ENCODE measurements at places on chromosomes 1 and 21.

- DNase-seq: no peak
These were observed 35.1 kb upstream of the RGS7 start for GRCh38 chr1:241391926-241392710.

GRCh38 chr1:156376958-156377919 is 8.2 kb downstream of the RHBG start:
- no peak for DNase-seq

DNA sequence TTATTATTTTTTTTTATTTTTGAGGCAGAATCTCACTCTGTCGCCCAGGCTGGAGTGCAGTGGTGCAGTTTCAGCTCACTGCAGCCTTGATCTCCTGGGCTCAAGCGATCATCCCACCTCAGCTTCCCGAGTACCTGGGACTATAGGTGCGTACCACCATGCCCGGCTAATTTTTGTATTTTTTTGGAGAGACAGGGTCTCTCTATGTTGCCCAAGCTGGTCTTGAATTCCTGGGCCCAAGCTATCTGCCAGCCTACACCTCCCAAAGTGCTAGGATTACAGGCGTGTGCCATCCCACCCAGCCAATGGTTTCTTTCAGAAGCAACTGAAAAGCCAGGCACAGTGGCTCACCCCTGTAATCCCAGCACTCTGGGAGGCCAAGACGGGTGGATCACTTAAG is 2.3 kb downstream of the KRTCAP2 start:
- no peak for DNase-seq

GRCh38 chr1:89633800-89634625 is 1.1 kb downstream of the LRRC8C start:
- DNase-seq: peak; percentile 71

DNA sequence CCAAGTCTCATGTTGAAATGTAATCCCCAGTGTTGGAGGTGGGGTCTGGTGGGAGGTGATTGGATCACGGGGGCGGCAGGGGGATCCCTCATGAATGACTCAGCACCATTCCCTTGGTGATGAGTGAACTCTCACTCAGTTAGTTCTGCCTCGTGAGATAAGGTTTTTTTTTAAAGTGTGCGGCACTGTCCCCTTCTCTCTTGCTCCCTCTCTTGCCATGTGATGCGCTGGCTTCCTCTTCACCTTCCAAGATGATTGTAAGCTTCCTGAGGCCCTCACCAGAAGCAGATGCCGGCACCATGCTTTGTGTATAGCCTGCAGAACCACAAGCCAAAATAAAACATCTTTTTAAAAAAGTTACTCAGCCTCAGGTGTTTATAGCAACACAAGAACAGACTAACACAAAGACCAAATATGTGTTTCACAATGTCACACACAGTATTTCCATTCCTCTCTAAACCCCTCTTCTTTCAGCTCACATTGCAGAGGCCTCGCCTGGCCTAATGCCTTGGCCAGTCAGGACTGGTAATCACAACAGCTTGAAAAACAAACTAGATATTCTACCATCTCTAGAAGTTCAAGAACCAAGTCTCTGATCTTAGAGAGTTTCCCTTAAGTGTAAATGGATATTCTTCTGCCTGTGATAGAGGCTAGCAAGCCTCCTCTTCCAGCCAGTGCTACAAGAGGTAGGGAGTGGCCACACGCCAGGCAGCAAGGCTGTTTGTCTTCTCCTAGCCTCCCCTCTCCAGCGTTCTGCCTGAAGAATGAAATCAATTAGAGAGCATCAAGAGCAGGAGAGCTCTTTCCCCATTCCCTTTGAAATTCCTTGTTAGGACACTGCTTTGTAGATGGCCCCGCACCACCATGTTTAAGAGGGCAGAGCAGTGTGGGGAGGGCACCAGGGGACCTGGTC is 19.6 kb upstream of the RAP1A start:
- DNase-seq: no peak

- DNase-seq: no peak
These were observed 78.0 kb downstream of the NID1 start for GRCh38 chr1:235986869-235987268.

- no peak for DNase-seq
These were observed 115.0 kb upstream of the SMYD2 start for GRCh38 chr1:214165850-214166374.

DNA sequence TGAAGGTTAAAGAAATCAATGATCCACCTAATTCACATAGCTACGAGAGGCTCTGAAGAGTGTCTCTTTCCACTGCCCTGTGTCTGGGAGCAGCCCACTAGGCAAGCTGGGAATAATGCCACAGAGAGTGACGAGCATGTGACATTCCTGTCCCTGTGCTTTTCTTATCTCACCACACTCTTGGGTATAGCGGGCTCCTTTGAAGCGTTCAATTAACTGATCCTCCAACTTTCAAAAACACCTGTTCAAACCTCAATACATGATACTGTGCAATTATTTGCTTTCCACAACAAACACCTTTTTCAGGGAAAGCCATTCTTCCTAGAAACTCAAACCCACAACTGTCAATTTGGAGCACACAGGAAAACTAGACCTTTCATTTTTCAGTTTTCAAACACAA is 43.4 kb downstream of the PLPP3 start:
- DNase-seq: no peak

DNA sequence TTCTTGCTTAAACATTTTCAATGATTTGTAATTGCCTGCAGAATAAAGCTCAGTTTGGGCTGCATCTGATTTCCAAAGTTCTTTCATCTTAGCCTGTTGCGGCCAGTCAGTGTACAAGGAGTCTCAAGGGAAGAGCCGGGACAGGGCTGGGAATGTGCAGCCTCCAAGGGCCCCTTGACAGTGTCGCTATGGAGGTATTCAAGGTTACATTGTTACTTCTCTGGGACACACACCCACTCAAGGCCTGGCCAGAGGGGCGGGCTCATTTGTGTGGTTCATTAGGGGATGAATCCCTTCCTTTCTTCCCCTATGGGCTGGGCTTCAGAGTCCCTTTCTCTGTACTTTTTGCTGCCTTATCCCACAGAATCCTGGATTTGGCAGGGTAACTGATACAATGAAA is 107.6 kb upstream of the CSF3R start:
- DNase-seq: no peak

GRCh38 chr1:51341876-51342496 is 11.6 kb upstream of the TTC39A start:
- no peak for DNase-seq

DNA sequence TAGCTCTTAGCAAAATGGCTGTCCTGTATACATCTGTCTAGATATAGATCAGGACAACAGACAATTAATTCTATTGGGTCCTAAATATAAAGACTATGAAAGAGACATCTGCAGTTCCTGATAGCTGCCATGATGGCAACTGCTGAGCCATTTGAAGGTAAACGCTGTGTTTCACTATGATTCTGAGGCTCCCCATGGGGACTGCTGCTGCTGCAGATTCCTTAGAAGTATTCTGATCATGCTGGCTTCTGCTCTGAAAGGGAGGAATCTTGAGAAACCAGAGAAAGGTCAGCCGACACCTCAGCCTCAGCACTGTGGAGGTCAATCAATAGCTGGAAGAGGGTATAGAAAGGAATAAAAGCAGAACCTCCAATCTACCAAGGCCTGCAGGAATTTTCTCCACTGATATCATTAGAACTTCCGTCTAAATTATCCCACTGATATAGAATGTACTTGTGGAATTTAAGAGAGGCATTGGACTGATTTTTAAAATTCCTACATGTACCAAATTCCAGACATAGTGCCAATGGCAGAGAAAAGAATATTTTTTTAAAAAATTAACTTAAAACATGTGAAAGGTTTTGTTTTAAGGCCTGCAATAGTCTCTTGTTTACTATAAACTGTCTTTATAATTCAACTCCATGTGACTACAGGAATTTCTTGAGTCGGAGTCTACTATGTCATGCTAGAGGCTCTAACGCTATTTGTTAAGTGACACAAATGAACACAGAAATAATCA is 53.2 kb downstream of the DDAH1 start:
- DNase-seq: no peak

- no peak for DNase-seq
These were observed 141.7 kb upstream of the HOOK1 start for GRCh38 chr1:59672851-59673572.

DNA sequence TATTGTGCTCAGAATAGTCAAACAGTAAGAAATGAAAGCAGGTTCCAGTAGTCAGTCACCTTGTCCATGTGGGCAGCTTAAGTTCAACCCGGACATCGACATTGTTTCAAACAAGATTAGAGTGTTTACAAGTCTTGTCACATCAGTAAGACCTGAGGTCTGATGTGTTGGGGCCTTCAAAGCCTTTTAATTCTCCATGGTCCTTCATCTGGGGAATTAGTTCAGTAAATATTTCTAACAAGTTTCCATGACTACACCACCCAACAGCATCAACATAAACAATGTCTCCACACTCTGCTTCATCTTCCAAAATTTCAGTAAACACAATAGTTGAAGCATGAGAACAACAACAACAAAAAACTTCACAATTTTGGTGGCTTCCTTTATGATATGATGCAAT is 15.1 kb upstream of the ADORA1 start:
- no peak for DNase-seq

GRCh38 chr1:15355968-15356625 is 53.6 kb upstream of the EFHD2 start:
- no peak for DNase-seq

DNA sequence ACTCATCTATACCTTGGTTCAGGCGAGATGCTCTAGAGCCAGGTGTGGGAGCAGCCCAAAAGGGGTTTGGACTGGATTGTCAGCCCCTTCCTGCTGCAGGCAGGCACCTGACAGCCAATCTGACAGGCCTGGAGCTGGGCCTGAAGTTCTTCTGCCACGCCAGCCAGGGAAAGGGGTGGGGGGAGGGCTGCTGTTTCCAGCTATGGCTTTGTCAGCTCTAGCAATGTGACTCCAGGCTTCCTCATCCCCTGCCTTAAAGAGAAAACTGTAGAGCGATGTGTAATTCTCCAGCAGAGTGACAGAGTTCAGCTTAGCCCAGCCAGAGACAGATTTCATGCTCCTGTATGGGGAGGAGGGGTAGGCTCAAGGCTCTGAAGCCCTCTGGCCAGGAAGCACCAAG is 30.3 kb downstream of the WNT4 start:
- no peak for DNase-seq

DNA sequence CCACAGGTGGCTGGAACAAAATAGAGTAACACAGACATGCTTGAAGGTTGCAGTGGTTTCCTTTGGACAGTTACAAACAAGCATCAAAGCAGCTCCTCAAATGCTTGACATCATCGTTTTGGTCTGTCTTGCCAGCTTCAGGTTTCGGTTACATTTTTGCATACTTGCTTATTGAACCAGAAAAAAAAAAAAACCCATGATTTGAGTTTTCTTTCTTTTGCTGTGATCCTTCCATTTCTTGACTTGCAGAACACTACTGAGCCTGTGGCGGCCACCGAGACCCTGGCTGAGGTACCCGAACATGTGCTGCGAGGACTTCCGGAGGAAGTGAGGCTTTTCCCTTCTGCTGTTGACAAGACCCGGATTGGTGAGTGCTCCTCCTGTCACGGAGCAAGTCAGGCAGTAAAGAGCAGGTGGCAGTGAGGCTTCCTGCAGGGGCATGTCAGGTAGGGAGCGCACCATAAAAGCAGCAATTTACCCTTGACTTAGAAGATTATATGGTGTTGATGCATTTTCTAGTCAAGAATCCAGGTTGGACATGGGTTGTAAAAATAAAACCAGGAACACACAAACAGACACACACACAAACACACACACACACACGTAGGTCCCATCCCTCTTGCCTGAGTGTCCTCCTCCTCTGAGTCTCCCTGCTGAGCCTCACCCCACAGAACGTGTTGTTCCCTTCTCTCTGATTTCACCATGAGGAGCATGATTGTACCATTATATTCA is 30.9 kb downstream of the PRDM2 start:
- no peak for DNase-seq

- no peak for DNase-seq
These were observed 53.4 kb upstream of the BMP8A start for GRCh38 chr1:39438042-39438441.

- DNase-seq: no peak
These were observed 334.2 kb upstream of the CAMK1G start for GRCh38 chr1:209249280-209249670.

GRCh38 chr21:38956856-38957571 is 151.3 kb downstream of the ETS2 start:
- DNase-seq: peak; percentile 48

GRCh38 chr1:231091415-231091814 is 51.4 kb upstream of the FAM89A start:
- no peak for DNase-seq

GRCh38 chr21:41369105-41369919 is 7.5 kb downstream of the MX2 start:
- peak; percentile 85 for DNase-seq

- DNase-seq: no peak
These were observed 41.7 kb upstream of the COA6 start for GRCh38 chr1:234331507-234331906.

GRCh38 chr1:20275319-20275925 is 15.3 kb upstream of the VWA5B1 start:
- DNase-seq: no peak

DNA sequence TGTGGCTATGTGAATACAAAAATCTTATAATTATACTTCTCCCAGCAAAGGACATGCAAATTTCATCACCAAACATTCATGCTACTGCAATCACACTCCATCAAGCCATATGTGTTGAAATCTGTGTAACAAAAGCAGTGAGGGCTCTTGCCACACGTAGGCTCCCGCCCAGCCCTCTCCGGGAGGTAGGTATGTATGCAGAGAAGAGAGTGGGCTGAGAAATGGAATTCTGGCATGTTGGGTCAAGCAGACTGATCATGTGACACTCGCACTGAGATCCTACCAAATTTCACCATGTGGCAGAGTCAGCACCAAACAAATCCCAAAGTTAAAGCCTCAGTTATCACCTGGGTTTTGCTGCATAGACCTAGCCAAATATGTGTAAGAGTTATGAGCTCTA is 49.7 kb downstream of the APP start:
- no peak for DNase-seq

DNA sequence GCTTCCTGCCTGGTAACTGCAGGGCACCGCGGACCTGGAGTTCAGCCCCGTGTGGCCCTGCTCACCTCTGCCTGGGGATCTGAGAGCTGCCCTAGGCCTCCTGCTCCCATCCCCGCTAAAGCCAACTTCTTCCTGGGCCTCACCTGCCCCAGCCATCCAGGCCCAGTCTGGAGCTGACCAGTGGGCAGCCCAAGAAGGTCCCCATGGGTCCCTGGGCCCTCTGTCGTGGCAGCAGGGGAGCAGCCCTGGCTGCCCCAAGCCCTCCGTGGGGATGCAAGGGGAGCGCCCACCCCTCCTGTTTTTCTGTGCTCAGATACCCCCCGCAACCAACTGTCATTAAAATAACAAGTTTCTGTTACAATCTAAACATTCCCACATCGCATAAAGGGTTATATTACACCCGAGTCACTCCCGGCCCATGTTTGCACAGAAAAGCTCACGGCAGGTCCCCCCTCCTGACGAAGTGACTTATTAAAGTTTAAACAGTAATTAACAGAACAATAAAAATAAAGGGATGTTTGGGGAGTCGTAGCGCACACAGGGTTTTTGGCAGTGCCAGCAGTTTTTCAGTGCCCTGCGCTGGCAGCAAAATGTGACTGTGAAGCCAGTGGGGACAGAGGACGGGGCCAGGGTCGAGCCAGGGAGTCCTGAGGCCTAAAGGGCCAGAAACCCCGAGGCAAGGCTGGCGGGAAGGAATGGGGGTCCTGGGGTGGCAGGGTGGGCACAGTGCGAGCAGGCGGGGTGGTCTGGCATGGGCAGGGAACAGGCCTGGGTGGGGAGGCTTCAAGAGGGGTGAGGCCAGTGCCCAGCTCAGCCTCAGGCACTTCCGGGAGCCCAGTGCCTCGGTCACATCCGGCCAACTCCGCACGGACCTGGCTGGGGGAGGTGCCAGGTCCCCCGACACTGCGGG is 121.5 kb downstream of the CASZ1 start:
- DNase-seq: no peak
